Putamen (tissue), 1 donor: ENCODE measurements at places on chromosomes 2 and 18.

- DNase-seq = no peak
Measured at GRCh38 chr2:3626812-3627499, 31.0 kb upstream of the ALLC start.

GRCh38 chr18:58180172-58180571 is 136.1 kb downstream of the NEDD4L start:
- DNase-seq = no peak

GRCh38 chr18:68449292-68449691 is 265.6 kb downstream of the TMX3 start:
- no peak for DNase-seq

GRCh38 chr2:101638817-101639605 is 58.5 kb upstream of the MAP4K4 start:
- DNase-seq = no peak

DNA sequence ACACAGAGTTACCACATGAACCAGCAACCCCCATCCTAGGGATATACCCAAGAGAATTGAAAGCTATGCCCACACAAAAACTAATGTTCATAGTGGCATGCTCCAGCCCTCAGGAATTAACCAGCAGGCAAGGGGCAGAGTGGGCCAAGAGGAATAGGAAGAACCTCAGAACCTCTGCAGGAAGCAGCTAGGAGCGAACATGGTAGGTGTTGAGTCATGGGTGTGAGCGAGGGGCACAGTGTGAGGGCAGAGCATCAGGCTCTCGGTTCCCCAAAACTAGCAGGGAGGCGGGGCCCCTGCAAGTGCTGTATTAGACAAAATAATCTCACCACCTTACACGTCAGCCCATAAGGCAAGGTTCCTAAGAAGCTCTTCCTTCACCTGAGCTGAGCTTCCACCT is 5.6 kb upstream of the RUFY4 start:
- DNase-seq = no peak

DNA sequence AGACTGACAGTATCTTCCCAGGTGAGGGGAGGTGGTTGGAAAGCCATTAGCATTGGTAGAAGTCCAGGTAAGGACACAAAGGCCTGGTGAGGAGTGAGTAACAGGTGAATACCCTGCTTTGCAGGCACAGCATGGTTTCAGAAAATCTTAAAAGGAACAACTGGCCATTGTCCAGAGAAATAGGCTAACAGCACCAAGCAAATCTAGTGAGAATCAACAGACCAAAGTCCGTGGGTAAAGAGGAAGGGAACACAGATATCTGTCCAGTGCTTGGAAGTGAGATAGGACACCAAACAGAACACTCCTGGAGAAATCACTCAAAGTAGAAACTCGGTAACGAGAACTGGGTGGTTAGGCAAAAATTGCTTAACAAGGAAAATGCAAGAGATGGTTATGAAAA is 88.8 kb upstream of the RPRM start:
- no peak for DNase-seq
